ENCODE measurements at places on chromosomes 4 and X.
A peak's percentile ranks its signal among the peaks of the same experiment; 100 is the strongest.

DNA sequence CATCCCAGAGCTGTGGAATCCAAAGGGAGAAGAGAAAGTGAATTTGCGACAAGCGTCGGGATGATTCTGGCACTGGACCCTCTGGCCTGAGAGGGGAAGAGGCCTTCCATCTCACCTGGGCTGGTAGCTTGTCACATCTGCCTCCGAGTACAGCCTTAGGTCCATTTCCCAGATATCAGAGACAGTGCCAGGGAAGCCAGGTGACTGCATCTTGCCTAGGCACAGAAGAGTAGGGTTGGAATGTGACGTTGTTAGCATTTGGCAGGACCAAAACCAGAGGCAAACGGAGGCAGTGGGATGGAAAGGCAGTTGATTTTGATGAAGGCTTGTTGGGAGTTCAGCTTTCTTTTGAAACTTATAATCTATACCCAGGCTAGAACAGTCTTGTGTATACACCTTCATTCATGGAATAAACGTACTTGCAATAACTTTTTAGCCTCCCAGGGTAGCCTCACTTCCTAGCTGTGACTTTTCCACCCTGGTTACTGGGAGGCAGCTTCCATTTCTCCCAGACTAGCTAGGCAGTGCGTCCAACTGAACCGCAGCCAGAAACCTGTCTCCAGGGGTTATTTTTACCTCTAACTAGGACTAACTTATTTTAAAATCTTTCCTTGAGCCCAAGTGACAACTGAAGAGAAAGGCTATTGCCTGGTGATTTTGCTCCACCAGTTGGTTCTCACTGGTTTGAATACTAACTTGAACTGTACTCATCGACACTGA is 5.9 kb downstream of the SOD3 start:
- DNase-seq = no peak

DNA sequence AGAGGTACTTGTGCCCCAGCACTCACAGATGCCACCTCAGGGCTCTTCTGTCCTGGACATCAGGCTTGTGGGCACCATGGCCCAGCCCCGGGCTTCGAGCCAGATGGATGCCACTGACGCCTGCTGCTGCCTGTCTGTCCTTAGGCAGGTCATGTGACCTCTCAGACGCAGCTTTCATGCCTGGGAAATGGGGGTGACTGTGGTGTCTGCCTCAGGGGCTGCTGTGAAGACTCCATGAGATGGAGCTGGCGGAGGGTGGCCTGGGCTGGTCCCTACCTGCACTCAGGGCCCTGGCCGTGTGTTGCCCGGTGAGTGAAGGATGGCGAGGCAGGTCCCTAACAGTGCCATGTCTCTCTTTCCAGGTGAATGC is 6.5 kb downstream of the CPZ start:
- no peak for DNase-seq

DNA sequence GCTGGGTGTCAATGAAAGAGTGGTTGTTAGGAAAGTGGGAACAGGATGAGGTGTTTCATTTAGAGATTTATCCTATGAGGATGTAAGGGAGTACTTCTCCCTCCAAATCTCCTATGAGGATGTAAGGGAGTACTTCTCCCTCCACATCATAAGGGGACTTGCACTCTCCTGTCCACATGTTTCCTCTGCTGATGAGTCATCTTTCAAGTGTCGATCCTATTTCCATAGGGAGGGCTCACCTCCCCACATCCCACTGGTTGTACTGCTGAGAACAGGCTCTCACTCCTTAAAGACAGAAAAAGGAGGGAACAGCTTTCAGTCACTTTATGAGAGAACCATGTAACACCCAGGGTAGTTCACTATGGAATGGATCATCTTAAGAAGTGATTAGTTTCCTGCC is 65.0 kb downstream of the INPP4B start:
- DNase-seq = no peak

DNA sequence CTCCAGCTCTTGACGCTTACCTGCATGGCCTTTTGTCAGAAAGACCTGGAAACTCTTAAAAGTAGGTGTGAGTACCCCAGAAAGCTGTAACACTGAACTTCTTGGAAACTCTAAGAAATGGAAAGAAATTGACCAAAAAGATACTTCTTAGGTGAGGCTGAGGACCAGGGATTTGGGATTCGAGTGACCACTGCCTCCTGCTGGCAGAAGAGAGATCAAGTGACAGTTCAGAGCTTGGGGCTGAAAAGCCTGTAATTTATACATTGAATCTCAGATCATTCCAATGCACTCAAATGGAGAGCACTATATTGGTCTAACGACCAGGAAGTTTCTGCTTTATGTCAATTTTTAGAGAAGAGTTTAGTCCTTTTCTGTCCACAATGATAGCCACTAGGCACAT is 204.6 kb downstream of the PDGFRA start:
- no peak for DNase-seq

DNA sequence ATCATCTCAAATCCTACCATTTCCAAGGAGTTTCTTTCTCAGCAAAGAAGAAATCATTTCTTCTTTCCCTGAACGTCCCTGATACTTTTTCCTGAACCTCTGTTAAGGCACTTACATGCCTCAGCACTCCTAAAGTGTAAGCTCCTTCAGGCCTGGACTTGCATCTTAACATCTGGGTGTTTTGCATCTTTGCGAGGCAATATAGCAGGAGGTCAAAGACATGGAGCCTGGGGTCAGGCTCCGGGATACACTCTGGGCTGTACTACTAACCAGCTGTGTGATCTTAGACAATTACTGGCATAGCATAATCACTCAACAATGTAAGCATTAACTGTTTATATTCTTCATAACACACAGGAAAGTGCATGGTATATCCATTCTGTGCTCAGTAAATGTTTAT is 275.5 kb upstream of the BOD1L1 start:
- DNase-seq = no peak

- peak; percentile 43 for DNase-seq
Observed at GRCh38 chrX:41145920-41146608, 60.8 kb downstream of the USP9X start.

DNA sequence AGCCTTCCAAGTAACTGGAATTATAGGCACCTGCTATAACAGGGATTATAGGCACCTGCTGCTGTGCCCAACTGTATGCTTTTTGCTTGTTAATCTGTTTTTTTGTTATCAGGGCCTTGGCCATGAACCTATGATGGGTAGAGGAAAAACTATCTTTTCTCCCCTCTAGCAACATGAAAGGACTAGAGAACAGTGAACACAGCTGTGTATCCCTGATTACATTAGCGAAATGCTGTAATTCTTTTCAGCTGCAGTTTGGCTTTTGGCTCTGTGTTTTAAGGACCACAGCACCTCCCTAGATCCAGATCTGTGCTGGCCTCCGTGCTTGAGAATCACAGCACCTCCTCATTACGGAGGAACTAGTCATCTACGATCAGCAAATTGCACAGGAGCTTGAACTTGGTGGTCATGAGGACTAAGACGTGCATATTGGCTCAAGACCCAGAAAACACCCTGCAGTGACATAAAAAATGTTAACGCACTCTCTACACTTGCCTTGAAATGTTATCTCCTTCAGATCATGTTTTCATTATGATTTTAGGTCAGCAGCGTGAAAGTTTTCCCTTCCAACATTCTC is 57.7 kb upstream of the S100G start:
- DNase-seq = no peak

DNA sequence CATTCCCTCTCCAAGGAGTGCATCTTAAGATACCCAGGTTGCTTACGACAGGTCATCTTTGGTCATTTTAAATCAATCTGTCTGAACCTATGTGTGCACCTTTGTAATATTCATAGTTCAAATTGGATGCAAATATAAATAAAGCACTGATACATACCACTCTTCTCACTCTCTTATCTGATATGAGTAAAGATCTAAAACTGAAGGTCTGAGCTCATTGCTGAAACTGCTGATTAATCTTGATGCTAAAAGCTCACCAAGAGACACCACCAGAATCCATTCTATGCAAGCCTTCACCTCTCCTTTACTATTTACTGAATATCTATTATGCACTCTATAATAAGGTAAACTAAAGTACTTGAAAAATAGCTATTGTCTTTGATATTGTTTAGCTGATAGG is 16.6 kb downstream of the HSD17B13 start:
- no peak for DNase-seq

GRCh38 chr4:121168446-121169281 is 4.5 kb upstream of the TNIP3 start:
- DNase-seq = no peak

DNA sequence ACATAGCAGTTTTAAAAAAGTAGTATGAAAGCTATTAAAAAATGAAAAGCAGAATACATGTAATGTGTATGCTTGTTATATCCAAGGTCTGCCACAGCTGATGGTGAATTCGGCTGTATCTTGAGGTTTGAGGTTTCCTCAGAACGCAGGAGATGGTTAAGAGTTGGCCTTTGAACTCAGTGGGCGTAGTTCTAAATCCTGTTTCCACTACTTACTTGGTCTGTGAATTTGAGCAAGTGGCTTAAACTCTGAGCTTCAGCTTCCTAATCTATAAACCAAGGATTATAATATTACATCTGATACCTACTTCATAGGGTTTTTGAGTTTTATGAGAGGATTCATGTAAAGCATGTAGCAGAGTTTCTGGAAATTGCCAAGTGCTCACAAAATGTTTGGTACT is 125.2 kb downstream of the STIM2 start:
- DNase-seq = no peak

DNA sequence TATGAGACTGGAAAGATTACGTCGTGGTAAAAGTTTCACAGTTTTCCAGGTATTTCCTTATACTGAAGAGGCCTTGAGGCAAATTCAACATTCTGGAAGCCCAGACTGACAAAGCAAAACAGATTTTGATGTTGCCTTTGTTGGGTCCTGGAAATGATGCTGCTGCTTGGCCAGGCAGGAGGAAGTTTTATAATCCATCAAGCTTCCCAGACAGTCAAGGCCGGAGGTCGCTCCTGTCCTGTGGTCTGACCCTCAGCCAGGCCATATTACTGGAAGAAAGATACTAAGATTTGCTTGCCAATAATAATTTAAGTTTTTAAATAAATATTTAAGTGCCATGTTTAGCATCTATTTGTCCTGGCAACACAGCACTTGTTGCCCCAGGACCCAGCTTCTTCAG is 63.4 kb downstream of the TAPT1 start:
- no peak for DNase-seq

- DNase-seq = peak; percentile 82
Observed at GRCh38 chr4:16627999-16628398, 270.4 kb downstream of the LDB2 start.

- no peak for DNase-seq
Observed at GRCh38 chr4:10403633-10404445, 53.4 kb downstream of the ZNF518B start.

GRCh38 chr4:152771741-152772533 is 7.6 kb downstream of the TIGD4 start:
- DNase-seq = no peak

DNA sequence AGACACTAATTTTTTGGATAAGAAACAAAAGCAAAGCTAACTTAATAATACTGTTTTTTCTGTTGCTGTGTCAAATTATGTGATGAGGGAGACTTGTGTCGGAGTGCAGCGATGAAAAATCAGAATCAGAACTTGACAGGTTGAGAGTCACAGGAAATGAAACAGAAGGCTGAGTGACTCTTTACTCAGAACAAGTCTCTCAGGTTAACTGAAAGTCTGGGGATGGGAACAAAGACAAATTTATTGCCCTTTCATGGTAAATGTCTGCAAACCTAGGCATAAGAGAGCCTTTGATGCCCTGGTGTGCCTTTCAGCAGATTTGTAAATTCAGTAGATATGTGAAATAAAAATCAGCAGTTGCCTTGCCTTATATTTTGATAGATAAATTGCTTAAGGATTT is 96.0 kb downstream of the ADGRL3 start:
- no peak for DNase-seq

DNA sequence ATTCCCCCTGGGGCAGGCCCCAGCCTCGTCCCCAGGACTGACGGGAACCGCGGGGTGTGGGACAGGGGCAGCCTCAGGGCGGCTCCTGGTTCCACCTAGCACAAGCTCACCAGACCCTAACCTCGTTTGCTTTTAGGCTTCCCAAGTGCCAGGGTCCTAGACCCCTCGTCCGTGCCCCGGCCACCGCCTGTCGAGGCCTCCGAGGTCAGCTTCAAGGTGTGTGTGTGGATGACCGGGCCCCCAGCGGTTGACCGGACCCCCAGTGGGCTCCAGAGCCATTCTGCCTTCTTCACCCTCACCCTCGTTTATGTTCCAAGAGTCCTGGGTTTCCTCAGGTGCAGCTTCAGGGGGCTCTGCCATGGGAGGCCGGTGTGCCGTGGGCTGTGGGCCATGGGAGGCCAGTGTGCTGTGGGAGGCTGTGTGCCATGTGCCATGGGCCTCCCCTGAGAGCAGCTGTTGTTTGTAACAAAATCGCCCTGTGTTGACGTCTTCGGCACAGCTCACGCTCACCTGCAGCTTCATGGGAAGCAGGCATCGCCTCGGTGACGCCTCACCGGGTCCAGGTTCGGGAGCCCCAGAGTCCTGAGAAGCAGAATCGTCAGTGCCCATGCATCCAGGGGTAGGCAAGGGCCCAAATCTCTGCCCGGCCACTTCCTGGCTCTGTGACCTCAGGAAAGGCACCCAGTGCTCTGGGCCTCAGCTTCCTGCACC is 43.0 kb upstream of the HMX1 start:
- no peak for DNase-seq

GRCh38 chr4:119646347-119647071 is 17.9 kb upstream of the PDE5A start:
- no peak for DNase-seq

GRCh38 chrX:23626651-23627050 is 40.6 kb upstream of the PRDX4 start:
- no peak for DNase-seq

- no peak for DNase-seq
Observed at GRCh38 chr4:8033829-8034528, 94.3 kb upstream of the AFAP1 start.

DNA sequence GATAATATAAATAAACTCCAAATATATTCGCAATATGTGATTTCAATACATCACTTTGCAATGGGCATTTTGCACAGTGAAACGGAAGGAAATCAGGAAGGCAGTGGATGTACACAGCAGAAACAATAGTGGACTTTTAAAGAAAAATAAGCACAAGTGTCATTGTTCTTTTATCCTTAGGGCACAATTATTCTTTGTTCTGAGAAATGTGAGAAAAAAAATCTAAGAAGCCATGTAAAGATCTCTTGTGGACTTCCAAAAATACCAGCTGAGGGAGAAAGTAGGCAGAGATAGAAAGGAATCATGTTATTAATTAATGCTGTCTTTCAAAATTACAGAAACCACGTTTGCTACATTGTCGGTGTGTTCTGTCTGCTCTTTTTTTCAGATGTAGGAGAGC is 17.6 kb upstream of the PRRG1 start:
- no peak for DNase-seq

DNA sequence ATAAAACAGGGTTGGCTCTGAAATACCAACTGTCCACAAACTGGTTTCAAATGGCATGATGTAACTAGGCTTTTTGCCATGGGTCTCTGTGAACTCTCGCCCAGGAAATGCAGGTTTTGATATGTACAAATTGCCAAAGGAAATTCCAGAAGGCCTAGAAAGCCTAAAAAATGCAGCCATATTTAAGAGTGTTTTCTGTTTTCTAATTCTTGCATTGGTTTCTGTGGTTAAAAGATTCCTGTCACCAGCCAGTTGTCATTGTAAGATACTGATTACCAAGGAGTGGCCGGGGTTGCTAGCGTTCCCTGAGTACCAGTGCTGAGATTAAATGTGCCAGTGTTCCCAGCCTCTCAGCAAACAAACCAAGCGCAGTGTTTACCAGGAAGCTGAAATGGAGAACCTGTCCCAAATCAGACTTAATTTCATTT is 53.9 kb upstream of the SORBS2 start:
- DNase-seq = no peak
